Activated CD4-positive, CD25-positive, alpha-beta regulatory T cell (primary cell): ENCODE measurements at places on chromosomes 16 and 17.
A peak's percentile ranks its signal among the peaks of the same experiment; 100 is the strongest.

DNA sequence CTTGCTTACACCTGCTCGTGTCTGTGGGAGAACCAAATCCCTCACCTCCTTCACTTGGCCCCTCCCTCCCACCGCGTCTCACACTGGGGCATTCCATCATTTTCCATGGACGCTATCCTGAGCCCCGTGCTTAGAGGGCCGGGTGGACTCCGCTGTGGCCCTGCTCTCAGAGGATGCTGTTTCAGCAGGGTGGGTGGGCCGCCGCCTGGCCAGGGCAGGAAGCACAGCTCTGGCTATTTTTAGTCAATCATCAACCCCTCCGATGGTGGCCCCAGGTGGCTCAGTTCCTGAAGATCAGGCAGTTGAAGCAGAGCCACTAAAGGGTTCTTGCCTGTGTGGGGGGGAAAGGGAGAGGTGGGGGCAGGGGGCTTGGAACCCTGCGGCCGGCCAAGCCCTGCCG is 230.3 kb downstream of the ENGASE start:
- DNase-seq: no peak

DNA sequence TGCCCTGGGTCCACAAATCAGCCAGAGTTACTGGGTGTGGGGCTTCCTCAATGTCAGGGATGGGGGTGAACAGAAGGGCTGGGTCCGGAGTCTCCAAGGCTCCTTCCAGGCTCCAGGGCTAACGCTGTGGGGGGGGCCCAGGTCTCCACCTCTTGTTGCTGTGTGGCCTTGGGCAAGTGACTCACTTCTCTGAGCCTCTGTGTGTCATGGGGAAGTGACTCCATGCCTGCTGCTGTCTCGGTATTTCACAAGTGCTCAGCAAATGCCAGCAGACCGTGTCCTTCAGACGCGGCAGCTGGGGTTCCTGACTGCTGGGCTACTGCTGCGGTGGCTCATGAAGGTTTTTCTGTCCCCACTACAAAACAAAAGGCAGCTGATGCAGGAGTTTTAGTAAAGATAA is 26.6 kb downstream of the JPH3 start:
- DNase-seq: no peak

DNA sequence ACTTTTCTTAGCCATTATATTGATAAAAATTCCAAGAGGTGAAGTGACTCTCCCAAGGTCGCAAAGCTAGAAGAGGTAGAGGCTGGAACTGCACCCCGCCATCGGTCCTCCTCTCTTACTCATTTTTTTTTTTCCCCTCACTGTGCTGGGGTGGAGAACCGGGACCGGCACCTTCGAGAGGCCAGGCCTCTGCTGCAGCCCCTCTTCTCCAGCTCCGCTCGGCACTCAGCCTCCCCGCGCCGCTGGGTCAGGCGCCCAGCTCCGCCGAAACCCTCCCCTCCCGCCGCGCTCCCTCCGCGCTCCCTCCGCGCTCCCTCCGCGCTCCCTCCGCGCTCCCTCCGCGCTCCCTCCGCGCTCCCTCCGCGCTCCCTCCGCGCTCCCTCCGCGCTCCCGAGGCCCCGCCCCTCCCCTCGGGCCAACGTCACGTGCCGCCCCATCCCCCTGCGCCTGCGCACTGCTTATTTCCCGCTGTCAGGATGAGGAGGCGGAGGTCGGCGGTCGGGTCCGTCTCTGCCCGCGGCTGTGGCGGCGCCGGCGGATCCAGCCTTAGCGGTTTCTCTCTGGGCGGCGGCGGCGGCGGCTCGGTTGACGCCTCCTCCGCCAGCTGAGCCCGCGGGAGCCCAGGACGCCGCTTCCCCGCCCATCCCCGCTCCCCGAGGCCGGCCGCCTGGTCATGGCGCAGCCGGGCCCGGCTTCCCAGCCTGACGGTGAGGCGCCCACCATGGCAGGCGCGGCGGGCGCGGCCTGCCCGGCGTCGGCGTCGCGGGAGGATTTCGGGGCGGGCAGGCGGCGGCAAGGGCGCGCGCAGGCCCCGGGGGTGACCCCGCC is at the start of gene RABEP1:
TSS of gene RABEP1 (plus strand) at position 471 of the 828 bp plus-strand sequence. CDS start at position 674, 203 bp downstream.
- peak; percentile 84 for DNase-seq

GRCh38 chr17:55555772-55556171 is 44.5 kb upstream of the SMIM36 start:
- DNase-seq: no peak

DNA sequence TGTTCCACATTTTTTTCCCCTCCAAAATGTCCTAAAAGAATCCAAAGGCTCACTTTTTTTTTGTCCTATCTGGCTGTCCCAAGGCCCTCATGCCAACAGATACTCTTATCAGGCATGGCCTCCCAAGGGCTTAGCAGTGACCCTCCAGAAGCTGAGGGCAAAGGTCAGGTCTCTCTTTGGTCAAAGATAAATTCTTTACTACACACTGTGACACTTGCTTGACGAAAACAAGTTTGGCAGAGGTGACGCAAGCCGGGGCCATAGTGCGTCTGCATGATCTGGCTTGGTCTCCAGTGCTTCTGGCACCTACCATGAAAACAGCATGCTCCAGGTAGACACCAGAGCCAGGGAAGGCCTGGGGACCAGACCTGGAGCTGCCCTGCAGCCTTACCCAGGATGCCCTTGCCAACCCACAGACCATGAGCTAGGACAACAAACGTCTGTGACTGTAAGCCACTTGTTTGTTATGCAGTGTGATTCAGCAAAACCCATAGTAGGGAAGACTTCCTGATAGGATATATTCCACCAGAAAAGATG is 48.5 kb upstream of the IRF8 start:
- no peak for DNase-seq

DNA sequence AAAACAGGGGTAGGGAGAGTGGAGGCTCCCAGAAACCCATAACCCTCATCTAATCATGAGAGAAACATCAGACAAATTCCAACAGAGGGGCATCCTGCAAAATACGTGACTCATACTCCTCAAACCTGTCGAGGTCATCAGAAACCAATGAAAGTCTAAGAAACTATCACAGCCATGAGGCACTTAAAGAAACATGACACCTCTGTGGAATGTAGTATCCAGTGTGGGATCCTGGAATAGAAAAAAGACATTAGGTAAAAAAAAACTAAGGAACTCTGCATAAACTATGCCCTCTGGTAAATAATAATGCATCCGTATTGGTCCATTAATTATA is 16.4 kb downstream of the CDH5 start:
- DNase-seq: no peak
